Mesenteric fat pad (tissue), 1 donor: ENCODE measurements at places on chromosomes 12 and 14. TPM values are rescaled to one million over a fixed set of nuclear protein-coding genes. Genes with fewer than 3 reads are reported as not detected.

HEATR5A gene
- total RNA-seq, result 56.7 TPM

- no peak for DNase-seq
Observed at GRCh38 chr12:19561411-19561961, 122.2 kb downstream of the AEBP2 start.

BHLHE41 gene
- total RNA-seq, result 21.0 TPM

KLRC1 gene
- 0.80 TPM for total RNA-seq

GRCh38 chr14:66378712-66379505, 107.3 kb upstream of the CCDC196 start:
- DNase-seq, result no peak

GRCh38 chr14:84882830-84883229, 647.1 kb upstream of the FLRT2 start:
- no peak for DNase-seq

CCDC197 gene
- total RNA-seq, result not detected

GRCh38 chr12:48903982-48904411, 21.3 kb downstream of the FKBP11 start:
- DNase-seq, result no peak

CLEC2A gene
- total RNA-seq, result not detected

SH2B3 gene
- 43.3 TPM for total RNA-seq

STAB2 gene
- 0.35 TPM for total RNA-seq

GRCh38 chr14:101723061-101723595, 38.4 kb upstream of the PPP2R5C start:
- DNase-seq, result no peak

DNA sequence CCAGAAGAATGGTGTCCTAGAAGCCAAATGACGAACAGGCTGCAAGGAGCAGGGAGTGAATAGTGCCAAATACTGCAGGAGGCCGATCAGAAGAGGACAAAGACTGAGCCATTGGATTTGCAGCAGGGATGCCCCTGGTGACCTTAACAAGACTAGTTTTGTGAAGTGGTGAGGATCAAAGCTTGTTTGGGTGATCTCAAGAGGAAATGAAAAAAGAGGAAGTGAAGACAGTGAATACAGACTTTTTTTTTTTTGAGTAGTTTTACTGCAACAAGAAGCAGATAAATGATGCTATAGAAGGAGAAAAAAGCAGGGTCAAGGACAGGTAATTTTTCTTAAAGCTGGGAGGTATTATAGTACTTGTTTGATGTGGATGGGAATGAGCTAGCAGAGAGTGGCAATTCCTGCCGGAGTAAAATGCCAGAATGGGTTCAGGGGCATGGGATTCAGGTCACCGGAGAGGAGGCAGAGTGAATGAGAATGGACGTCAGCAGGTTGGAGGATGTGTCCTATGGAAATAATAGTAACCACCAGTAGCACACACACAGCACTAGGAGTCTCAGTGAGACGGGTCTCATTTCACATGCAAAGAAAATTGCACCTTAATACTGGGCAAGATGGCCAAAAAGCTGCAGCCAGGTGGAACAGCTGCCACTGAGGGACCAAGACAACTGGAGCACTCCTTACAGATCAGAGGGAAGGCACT, 345.8 kb upstream of the CCDC196 start:
- DNase-seq, result no peak

CSRP2 gene
- total RNA-seq, result 12.6 TPM
